CD14-positive monocyte (primary cell): ENCODE measurements at places on chromosomes 11 and 22.
A peak's percentile ranks its signal among the peaks of the same experiment; 100 is the strongest.

- no peak for DNase-seq
Measured at GRCh38 chr11:88806410-88806809, 259.4 kb downstream of the GRM5 start.

DNA sequence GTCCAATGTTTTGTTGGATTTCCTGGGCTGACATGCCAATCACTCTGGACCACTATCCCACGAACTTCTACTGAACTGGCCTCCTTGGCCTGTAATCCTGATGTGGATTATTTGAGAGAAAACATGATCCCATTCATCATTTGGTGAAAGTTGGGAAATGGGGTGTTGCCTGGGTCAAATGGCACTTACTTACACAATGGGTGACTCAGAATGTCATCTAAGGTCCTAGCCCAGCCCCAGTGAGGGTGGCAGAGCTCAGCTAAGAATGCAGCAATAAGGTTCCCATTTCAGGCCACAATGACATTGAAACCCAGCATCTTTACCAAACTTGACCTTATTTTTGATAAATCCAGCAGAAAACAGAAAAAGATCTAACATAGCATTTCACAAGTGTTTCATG, 8.0 kb upstream of the DSCAML1 start:
- DNase-seq = peak; percentile 87

- no peak for DNase-seq
Measured at GRCh38 chr11:6351782-6352382, 31.6 kb upstream of the CAVIN3 start.

DNA sequence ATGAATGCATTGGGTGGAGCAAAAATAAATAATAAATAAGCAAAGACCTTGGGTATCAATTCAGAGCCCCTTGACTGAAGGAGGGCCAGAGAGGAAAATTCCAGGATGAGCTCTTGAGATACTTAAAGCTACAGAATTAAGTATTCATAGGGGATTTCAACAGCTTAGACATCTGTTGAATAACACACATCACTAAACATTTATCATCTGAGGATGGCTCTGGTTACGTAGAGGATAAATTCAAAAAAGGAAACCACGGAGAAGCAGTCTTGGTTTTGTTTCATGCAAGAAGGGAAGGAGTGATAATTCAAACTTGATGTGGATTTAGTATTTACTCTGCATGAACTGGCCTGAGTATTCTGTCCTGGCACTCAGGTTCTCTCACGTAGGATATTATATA, 29.8 kb downstream of the ARHGAP42 start:
- DNase-seq = no peak

GRCh38 chr22:33864723-33865130, 55.5 kb downstream of the LARGE1 start:
- no peak for DNase-seq
